ENCODE measurements at places on chromosomes 4 and X. TPM values are rescaled to one million over a fixed set of nuclear protein-coding genes. Genes with fewer than 3 reads are reported as not detected.

CD99 gene
- polyA plus RNA-seq, result 172 TPM

CT45A8 gene
- polyA plus RNA-seq, result not detected

HDAC6 gene
- 38.9 TPM for polyA plus RNA-seq

PPID gene
- polyA plus RNA-seq, result 44.1 TPM

CRMP1 gene
- 0.80 TPM for polyA plus RNA-seq

TIGD4 gene
- polyA plus RNA-seq, result 0.30 TPM

HADH gene
- 23.8 TPM for polyA plus RNA-seq

DCAF12L2 gene
- 0.07 TPM for polyA plus RNA-seq

PPEF2 gene
- not detected for polyA plus RNA-seq

GAGE12F gene
- polyA plus RNA-seq, result not detected

HDAC8 gene
- 28.7 TPM for polyA plus RNA-seq

CCDC120 gene
- 4.0 TPM for polyA plus RNA-seq

WWC2 gene
- 14.9 TPM for polyA plus RNA-seq

ARR3 gene
- polyA plus RNA-seq, result not detected

FGF13 gene
- polyA plus RNA-seq, result not detected

Measured in A549 (cell line).